ENCODE measurements at places on chromosomes 4 and X.

DNA sequence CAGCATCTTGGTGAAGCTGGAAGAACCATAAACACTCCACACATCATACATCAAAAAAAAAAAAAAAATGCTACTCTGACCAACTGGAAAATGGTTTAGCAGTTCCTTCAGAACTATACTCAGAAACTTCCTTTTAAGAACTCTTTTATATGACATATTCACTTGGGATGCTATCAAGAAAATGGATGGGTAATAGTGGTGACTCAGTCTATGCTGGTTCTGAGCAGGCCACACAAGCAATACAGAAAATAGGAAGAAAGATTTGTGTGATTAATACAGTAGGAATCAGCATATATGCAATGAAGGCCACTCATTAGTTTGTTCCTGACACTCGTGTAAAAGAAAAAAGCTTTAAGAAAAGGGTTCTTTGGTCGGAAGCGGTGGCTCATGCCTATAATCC, 123.5 kb upstream of the FAT4 start:
- DNase-seq: no peak

DNA sequence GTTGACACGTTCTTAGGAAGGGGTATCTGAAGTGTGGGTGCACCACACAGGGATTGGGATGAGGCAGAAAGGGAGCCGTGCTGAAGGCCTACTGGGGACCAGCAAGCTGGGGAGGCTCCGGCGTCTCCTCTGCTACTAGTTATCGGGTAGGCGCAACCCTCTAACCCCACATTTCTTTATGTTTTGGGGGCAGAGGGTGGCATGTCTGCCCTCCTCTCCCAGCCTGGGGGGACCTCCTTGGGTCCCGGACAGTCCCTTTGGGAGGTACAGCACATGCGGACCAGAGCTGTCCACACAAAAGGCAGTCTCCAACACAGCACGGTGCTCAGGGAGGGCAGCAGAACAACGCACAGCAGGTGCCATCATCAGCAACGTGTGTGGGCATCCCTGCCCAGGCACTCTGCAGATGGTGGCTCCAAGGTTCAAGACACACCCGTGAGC, 33.2 kb downstream of the WDR1 start:
- DNase-seq: no peak

DNA sequence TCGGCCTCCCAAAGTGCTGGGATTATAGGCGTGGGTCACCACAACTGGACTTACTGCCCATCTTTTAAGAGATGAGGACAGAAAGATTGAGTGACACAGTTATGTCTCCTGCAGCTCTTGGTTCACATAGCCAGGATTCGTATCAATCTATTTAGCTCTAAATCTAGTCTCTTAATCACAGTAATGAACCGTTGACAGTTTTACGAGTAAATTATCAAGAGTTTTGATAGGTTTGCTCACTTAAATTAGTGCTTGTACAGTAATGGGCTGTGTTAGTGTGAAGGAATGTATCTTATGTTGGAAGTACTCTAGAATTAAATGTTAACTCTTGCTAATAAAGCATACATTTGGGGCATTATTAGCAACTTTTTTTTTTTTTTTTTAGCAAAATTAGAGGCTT, 105.7 kb downstream of the PTTG2 start:
- DNase-seq: no peak

- no peak for DNase-seq
These were observed 223.7 kb downstream of the FGF13 start for GRCh38 chrX:138487866-138488265.

- DNase-seq: no peak
These were observed 13.8 kb downstream of the FAM53A start for GRCh38 chr4:1670279-1670678.

GRCh38 chrX:85024562-85024961, 20.9 kb downstream of the APOOL start:
- DNase-seq: peak; percentile 26

DNA sequence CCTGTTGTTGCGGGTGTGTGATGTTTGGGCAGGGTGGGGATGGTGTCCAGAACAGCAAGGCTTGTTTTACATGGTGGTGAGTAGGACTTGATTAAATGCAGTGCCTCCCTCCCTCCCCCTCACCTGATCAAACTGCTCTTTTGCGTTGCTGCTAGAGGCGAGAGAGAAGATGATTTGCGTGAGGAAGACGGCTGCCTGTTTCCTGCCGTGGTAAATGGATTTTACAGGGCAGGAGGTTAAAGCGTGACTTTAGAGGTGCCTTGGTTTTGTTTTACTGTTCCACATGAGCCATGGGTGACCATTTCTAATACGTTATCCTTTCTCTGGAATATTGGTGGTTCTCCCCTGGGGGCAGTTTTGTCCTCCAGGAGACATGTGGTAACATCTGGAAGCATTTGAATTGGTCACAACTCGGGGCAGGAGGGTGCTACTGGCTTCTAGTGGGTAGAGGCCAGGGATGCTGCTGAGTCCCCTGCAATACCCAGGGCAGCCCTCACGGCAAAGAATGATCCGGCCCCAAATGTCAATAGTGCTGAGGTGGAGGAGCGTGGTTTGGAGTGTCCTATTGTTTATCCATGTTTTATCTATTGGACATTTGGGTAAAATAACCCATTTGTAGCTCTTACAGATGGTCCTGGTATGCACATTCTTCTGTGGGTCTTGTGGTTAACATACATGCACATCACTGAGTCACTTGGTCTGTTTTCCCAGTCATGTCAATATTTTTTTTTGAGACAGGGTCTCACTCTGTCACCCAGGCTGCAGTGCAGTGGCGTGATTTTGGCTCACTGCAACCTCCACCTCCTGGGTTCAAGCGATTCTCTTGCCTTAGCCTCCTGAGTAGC, 73.7 kb downstream of the SHROOM2 start:
- DNase-seq: no peak
